NB4 (cell line): ENCODE measurements at places on chromosomes 2 and 18.

DNA sequence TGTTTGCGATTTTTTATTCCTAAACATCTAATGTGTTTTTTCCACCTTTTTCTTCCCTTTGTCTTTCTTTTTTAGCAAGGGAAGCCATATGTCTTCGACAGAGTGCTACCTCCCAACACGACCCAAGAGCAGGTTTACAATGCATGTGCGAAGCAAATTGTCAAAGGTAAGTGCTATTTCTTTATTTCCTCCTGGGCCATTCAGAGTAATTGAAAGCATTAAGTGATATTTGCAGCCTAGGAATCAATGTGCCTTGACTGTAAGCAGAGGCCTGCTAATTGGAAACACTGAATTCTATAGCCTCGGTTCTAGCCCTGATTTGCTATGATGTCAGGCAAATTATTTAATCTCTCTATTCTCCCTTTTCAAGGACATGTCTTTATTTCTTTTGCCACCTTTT, 47.0 kb downstream of the KIF5C start:
- DNase-seq, result no peak

GRCh38 chr2:159910951-159911350, 112.9 kb upstream of the CD302 start:
- DNase-seq, result no peak

GRCh38 chr2:3450385-3451010, 68.8 kb downstream of the ADI1 start:
- DNase-seq, result no peak

GRCh38 chr2:101361121-101361520, 26.2 kb downstream of the CREG2 start:
- DNase-seq, result no peak
